ENCODE measurements at places on chromosomes 5 and 9. TPM values are rescaled to one million over a fixed set of nuclear protein-coding genes. Genes with fewer than 3 reads are reported as not detected.

DNA sequence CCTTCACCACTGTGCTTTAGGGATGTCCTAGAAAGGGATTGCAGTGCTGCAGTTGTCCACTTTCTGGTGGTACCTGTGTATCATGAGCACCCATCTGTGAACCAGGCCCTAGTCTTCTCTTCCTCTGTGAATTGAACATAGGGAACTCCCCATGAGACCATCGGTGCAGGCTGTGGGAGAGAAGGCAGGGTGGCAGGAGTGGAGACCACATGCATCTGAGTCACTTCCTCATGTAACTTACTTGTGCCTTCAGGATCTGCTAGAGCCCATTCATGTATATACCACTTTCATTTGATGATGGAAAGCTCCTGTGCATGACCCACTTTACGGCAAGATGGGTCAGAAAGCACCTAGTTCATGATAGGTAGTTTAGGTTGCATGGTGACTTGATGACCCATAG is 478.1 kb upstream of the CDH9 start:
- H3K36me3 ChIP-seq = no peaks in the 10 kb centered on the region
- no peaks in the 10 kb centered on the region for H3K4me1 ChIP-seq
- no peaks in the 10 kb centered on the region for H3K27me3 ChIP-seq

DNA sequence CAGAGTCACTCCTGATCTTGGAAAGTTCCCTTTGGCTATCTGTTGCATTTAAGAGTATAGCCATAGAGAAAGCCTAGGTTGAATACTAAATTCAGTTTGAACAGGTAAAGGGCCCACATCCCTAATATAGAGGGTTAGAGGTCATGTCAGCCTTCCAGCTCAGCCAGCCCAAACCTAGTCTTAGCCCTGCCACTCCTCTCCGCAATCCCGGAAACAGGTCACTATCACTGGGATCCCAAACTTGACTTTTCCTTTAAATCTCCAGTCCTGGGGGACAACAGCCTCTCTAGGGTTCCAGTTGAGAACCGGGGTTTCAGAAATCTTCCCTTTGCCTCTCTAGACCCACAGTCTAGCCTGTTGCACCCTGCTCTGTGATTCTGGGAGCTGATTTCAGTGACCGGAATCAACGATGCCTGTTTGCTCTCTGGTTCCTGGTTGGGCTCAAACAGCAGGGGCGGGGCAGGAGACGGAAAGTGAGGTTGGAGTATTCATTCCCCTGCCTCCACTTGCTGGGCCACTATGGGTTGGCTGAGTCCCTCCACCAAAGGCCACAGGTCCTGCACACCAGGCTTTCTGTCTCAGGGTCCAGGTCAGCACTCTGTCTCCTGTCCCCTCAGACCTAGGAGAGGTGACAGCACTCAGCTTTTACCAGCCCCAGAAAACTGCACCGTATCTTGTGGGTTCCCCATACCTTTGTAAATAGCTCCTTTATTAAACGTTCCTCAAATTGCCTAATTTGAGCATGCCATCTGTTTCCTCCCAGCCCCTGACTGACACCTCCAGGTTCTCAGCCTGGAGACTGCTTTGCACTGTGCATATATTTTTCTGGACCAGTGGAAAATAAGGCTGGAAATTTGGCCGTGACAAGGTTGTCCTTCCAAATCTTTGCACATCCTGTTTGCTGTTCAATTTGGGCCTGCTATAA is 23.8 kb upstream of the CPEB4 start:
- no peak for DNase-seq
- H3K36me3 ChIP-seq = no peaks in the 10 kb centered on the region
- no peak overlapping the region for H3K4me3 ChIP-seq
- no peaks in the 10 kb centered on the region for H3K4me1 ChIP-seq
- H3K27me3 ChIP-seq = no peaks in the 10 kb centered on the region

- H3K4me3 ChIP-seq = no peak overlapping the region
- no peak for DNase-seq
- H3K4me1 ChIP-seq = no peaks in the 10 kb centered on the region
Measured at GRCh38 chr5:73286896-73287295, 113.9 kb downstream of the TMEM174 start.

- H3K27me3 ChIP-seq = peaks cover 8% of the 10 kb centered on the region
- no peaks in the 10 kb centered on the region for H3K4me1 ChIP-seq
- H3K36me3 ChIP-seq = no peaks in the 10 kb centered on the region
- no peak overlapping the region for H3K4me3 ChIP-seq
- no peak overlapping the region for H3K27ac ChIP-seq
Measured at GRCh38 chr5:36696059-36696673, 89.8 kb downstream of the SLC1A3 start.

GRCh38 chr5:432201-432927 is 10.6 kb upstream of the EXOC3 start:
- H3K4me3 ChIP-seq = no peak overlapping the region
- no peaks in the 10 kb centered on the region for H3K27me3 ChIP-seq
- H3K4me1 ChIP-seq = peaks cover 17% of the 10 kb centered on the region
- H3K36me3 ChIP-seq = peaks cover 28% of the 10 kb centered on the region

GRCh38 chr5:122770477-122770876 is 4.4 kb upstream of the SNX2 start:
- H3K4me3 ChIP-seq = no peak overlapping the region
- H3K4me1 ChIP-seq = no peaks in the 10 kb centered on the region
- DNase-seq = no peak

DNA sequence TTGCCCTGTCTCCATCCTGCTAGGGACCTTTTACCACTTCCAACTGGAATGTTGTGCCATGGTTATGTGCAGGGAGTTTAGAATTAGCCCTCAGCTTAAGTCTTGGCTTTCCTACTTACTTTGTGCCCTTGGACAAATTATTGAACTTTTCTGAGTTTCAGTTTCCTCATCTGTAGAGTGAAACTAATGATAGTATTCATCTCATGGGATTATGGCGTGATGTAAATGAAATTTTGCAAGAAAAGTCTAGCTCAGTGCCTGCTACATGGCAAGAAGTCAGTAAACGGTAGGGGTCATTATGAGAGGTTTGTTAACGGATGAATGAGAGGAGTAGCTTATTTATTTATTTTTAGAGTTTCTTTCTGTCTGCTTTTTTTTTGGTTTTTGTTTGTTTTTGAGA is 1.8 kb downstream of the MVB12B start:
- no peak for DNase-seq
- H3K4me1 ChIP-seq = no peaks in the 10 kb centered on the region
- no peak overlapping the region for H3K4me3 ChIP-seq
- no peaks in the 10 kb centered on the region for H3K36me3 ChIP-seq

DNA sequence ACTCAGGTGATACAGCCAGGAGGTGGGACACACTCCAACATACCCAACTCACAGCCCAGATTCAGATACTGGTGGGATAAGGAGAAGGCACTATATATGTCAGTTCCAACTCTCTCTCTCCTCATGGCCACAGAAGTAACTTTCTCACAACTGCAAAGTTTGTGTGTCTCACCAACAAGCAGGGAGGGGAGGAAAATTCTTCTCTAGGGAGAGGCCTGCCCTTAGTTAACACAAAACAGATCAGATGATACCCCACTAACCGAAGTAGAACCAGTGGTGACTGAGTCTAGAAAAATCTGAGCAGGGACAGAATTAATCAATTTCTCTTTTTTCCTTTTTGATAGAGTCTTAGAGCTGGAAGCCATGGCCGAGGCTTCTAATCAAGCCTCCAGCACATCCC is 133.1 kb downstream of the ADAMTS12 start:
- H3K27me3 ChIP-seq = no peaks in the 10 kb centered on the region
- no peaks in the 10 kb centered on the region for H3K36me3 ChIP-seq
- DNase-seq = no peak
- no peaks in the 10 kb centered on the region for H3K4me1 ChIP-seq
- H3K27ac ChIP-seq = no peak overlapping the region

GRCh38 chr5:141680178-141680577 is 1.9 kb downstream of the ARAP3 start:
- H3K4me1 ChIP-seq = peaks cover 15% of the 10 kb centered on the region
- H3K4me3 ChIP-seq = no peak overlapping the region

DNA sequence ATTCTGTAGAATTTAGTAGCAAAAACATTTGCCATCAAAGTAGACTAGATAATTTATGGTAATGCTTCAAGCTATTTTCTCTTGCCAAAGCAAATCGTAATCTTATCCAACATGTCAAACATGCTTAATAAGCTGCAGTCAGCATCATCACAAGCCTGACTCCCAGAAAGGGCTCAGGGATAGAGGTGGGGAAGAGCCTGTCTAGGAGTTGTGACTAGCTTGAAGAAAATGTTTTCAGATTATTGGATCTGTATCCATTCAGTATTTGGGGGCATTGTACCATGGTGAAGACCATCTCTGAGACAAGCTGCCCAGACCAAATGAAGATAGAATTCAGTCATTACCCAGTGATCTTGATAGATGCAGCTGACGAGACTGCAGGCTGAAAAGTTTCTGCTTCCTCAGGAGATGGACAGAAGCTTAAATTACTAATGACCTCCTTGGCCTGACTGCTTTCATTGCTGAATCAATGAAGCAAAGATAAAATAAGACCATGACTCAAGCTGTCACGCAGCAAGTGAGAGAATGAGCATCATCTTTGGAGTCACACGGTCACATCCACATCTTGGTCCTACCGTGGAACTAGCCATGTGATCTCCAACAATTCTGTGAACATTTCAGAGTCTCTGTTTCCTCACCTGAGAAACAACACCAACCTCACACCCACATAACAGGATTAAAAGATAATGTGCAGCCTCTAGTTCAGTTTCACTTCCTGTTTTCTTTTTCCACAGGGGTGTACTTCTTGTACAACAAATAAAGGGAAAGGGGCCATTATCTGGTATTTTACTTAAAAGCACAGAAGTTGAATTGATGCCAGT is 9.4 kb downstream of the ERAP2 start:
- DNase-seq = no peak
- peaks cover 4% of the 10 kb centered on the region for H3K4me1 ChIP-seq
- H3K27ac ChIP-seq = no peak overlapping the region
- no peaks in the 10 kb centered on the region for H3K36me3 ChIP-seq

DNA sequence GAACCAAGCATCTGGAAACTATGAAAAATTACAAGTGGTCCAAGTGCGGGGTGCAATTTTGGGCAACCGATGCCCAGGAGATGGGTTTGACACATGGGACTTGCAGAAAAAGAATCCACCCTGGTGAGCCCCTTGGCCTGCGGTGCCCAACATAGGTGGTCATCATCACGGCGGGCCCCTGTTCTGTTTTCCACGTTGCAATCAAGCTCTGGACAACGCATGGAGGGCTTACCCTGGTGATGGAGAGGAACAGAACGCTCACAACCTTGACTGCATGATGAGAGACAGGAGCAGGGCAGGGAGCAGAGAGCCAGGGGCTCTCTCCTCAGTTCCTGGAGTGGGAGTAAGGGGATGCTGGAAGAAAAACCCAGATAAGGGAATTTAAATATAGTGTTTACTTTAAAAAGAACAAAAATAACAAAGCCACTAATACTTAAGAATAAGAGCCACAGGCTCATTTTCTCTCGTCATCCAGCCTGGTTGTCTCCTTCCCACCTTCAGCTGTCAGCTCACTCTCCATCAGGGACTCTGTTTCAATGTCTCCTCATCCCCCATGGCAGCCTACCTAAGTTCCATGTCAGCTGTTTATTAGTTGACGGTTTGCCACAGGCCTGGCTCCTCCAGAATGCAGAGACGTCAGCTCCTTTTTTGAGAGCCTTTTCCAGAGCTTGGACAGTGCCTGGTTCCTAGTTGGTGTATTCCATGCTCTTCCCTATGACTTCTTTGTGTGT is 172.1 kb downstream of the GADD45G start:
- no peaks in the 10 kb centered on the region for H3K27me3 ChIP-seq
- H3K36me3 ChIP-seq = no peaks in the 10 kb centered on the region
- no peak for DNase-seq

DNA sequence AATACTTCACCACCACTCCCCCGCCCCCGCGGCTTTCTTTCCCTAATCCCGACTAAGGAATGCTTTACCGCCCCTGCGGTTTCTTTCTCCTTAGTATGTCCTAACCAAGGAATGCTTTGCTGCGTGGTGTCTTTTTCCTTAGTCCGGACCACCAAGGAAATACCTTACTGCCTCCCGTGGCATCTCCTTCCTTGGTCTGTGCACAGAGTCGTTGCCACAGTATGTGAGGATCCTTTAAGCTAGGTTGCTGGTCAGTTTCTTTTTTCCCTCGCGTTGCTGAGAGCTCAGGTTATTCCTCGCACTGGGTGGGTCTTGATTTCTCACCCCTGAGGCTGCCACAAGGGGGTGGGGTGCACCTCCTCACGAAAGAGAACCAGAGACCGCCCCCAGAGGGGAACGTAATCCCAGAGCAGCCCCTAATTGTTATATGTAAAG is 309.4 kb downstream of the NR3C1 start:
- DNase-seq = peak; percentile 72
- H3K4me1 ChIP-seq = no peaks in the 10 kb centered on the region
- H3K27ac ChIP-seq = no peak overlapping the region
- H3K36me3 ChIP-seq = no peaks in the 10 kb centered on the region
- H3K4me3 ChIP-seq = peak overlapping the region; percentile 2

- no peak overlapping the region for H3K27ac ChIP-seq
- H3K27me3 ChIP-seq = no peaks in the 10 kb centered on the region
- no peaks in the 10 kb centered on the region for H3K4me1 ChIP-seq
- H3K36me3 ChIP-seq = no peaks in the 10 kb centered on the region
- H3K4me3 ChIP-seq = no peak overlapping the region
Measured at GRCh38 chr5:178778919-178779318, 48.5 kb upstream of the ZNF354A start.

- H3K4me1 ChIP-seq = no peaks in the 10 kb centered on the region
- no peaks in the 10 kb centered on the region for H3K36me3 ChIP-seq
- no peak overlapping the region for H3K4me3 ChIP-seq
- H3K27me3 ChIP-seq = no peaks in the 10 kb centered on the region
Measured at GRCh38 chr9:121963528-121963995, 129.5 kb downstream of the TTLL11 start.

GRCh38 chr5:122114501-122114900 is 14.8 kb upstream of the ZNF474 start:
- no peak overlapping the region for H3K27ac ChIP-seq
- DNase-seq = no peak
- H3K36me3 ChIP-seq = no peaks in the 10 kb centered on the region

- H3K36me3 ChIP-seq = no peaks in the 10 kb centered on the region
- H3K4me1 ChIP-seq = no peaks in the 10 kb centered on the region
- H3K27ac ChIP-seq = no peak overlapping the region
- no peak for DNase-seq
- no peak overlapping the region for H3K4me3 ChIP-seq
Measured at GRCh38 chr9:118336250-118336942, 632.2 kb downstream of the TLR4 start.

DNA sequence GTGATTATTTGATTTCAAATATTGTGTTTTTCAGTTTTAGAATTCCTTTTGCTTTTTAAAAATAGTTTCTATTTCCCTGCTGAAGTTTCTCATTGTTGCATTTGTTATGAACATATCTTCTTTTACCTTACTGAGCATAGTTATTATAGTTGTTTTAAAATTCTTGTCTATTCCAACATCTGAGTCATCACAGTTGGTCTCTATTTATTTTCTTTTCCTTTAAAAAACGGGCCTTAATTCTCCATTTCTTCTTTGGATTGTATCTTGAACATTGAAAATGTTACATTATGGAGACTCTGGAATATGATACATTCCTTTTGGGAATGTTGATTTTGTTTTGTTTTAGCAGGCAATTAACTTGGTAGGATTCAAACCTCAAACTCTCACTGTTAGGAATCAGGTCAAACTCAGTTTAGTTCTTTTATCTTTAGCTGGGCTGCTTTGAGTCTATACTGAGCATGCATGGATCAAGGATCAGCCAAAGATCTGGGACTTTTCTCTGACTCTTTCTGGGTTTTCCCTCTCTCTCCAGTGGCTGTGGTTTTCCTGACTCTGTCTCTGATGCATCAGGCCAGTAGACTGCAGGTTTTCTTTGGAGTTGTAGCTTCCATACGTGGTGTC is 70.3 kb downstream of the TEK start:
- H3K27ac ChIP-seq = no peak overlapping the region
- no peaks in the 10 kb centered on the region for H3K36me3 ChIP-seq
- H3K27me3 ChIP-seq = no peaks in the 10 kb centered on the region
- DNase-seq = peak; percentile 26
- H3K4me1 ChIP-seq = no peaks in the 10 kb centered on the region
- H3K4me3 ChIP-seq = no peak overlapping the region

BAAT gene
- not detected for total RNA-seq

SH3TC2 gene
- total RNA-seq = 0.26 TPM

C9 gene
- under 0.01 TPM for total RNA-seq

DCTN4 gene
- 67.2 TPM for total RNA-seq

UQCRQ gene
- 113 TPM for total RNA-seq

ENC1 gene
- 21.8 TPM for total RNA-seq
